ENCODE measurements at places on chromosomes 1 and 21.
A peak's percentile ranks its signal among the peaks of the same experiment; 100 is the strongest.

- DNase-seq = no peak
Measured at GRCh38 chr1:90100566-90100965, 105.7 kb downstream of the ZNF326 start.

- no peak for DNase-seq
Measured at GRCh38 chr1:193657552-193657951, 471.1 kb upstream of the B3GALT2 start.

GRCh38 chr1:183080406-183080805, 57.2 kb downstream of the LAMC1 start:
- no peak for DNase-seq

- no peak for DNase-seq
Measured at GRCh38 chr1:34885405-34886247, 26.1 kb upstream of the SMIM12 start.

DNA sequence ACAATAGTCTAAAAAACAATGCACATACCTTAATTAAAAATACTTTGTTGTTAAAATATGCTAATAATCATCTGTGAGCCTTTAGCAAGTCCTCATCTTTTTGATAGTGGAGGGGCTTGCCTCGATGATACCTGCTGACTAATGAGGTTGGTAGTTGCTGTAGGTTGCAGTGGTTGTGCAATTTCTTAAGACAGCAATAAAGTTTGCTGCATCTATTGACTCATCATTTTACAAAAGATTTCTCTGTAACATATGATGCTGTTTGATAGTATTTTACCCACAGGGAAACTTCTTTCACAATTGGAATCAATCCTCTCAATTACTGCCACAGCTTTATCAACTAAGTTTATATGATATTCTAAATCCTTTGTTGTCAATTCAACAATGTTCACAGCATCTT, 7.6 kb downstream of the C1orf87 start:
- no peak for DNase-seq

- no peak for DNase-seq
Measured at GRCh38 chr21:38326899-38327298, 70.1 kb downstream of the KCNJ15 start.

DNA sequence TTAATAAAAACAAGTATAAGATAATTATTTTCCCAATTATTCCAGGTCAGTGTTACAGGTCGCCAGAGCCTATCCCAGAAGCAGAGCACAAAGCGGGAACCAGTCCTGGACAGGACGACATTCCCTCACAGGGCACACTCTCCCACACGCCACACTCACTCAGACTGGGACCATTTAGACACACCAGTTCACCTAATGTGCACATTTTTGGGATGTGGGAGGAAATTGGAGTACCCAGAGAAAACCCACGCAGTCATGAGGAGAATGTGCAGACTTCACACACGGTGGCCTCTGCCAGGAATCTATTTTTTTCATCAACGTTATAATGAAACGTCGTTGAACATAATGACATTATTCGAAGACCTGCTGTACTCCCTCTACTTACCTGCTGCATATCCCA, 20.5 kb upstream of the NRDC start:
- no peak for DNase-seq

DNA sequence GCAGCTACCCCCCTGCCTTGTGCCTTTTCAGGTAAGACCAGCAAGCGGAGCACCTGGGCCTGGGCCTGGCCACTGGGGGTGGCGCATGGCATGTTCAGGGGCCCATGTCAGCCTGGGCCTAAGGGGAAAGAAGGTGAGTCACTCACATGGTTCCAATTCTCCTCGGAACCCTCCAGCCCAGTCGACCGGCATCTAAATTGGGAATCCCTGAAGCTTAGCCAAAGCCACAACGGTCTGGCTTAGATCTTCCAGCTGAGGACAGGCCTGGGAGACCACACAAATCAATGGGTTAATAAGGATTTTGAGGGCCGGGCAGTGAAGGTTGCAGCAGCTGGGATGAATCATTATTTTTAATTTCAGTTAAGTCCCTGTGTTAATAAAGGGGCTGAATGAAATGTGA, 145.1 kb upstream of the SMYD2 start:
- no peak for DNase-seq

- DNase-seq = no peak
Measured at GRCh38 chr1:217193151-217193550, 437.7 kb downstream of the GPATCH2 start.

- DNase-seq = no peak
Measured at GRCh38 chr1:162663589-162664106, 31.4 kb downstream of the DDR2 start.

DNA sequence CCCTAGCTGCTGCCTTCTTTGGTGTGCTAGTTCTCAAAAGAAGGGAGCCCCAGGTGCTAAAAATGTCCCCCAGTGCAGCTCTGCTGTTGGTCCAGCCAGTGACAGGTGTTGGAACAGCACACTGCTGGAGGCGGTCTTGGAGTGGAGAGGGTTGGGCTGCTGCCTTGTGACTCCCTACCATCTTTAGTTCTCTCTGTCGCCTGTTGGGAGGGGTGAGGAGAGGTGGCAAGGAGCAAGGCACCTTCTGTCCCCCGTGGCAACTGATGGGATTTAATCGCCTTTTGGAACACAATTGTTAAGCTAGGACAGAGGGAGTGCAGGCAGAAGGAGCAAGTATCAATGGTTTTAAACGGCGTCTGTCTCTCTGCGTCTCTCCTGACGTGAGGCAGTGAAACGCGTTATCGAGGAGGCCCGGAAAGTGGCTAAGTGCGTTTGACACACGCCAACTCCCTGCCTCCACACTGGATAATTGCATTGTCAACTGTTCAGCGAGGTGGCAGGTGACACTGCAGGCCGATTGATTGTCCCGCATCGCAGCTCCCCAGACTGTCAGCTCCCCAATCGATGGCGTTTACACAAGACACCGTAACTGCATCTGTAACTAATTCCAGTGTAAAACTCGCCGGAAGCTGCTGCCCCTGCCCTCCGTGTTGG, 34.0 kb downstream of the TMEM53 start:
- no peak for DNase-seq

DNA sequence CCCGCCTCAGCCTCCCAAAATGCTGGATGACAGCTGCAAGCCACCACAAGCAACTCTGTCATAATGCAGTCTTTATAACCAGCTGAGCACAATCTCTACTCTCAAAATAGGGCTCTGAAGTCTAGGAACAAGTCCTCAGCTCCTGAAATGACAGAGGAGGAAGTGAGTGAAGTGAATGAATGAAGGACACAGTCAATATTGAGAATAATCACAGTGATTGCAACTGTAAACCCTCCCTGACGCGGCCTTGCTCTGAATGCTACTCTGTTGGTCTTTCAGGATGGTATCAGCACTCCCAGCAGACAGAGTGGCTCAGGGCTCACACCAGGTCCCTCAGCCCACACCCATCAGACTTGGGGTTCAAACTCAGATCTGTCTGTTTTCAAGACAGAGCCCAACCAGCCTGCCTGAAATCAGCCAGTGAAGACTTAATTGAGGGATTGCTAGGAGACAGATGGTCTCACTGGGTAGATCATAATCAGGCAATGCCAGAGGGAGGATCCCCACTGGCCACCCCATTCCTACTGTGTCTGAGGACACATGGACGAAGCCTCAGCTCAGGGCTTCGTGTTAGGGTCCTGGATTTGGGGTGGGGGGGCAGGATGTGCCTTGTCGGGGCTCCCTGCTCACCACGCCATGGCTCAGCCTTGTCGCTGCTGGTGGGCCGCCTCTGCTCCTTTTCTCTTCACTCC, 20.9 kb downstream of the RNF187 start:
- DNase-seq = no peak

DNA sequence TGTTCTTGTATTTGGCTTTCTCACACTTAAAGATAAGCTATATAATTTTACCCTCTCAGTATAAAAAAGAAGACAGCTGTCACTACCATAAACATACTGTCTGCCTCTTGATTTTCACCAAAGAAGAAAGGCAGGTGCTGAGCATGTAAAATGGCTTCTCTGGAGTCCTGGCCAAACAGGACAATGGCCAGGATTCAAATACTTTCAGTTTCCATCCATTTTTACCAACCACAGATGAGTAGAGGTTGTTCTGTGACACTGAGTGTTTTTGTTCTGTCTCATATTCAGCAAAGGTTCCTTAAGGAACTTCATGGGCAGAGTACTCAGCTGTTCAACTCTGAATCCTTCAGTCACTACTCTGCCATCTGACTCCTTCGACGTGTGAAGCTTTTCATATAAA, 29.4 kb upstream of the RAB3GAP2 start:
- no peak for DNase-seq

DNA sequence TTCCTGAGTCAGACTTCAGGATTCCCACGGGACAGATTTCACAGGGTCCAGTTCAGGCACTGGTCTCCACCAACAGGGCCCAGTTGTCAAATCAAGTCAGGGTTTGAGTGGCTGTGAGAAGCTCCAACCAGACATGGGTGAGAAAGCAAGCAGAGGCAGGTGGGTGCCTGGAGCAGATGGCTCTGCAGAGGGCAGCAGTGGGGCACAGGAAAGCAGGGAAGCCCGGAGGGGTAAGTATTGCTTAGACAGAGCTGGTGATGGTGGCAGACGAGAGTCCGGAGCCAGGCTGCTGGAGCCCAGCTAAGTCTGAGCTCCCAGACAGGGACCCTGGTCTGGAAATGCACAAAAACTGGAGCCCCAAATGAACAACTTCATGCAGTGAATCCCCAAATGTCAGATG, 40.4 kb downstream of the RIMS3 start:
- DNase-seq = no peak

DNA sequence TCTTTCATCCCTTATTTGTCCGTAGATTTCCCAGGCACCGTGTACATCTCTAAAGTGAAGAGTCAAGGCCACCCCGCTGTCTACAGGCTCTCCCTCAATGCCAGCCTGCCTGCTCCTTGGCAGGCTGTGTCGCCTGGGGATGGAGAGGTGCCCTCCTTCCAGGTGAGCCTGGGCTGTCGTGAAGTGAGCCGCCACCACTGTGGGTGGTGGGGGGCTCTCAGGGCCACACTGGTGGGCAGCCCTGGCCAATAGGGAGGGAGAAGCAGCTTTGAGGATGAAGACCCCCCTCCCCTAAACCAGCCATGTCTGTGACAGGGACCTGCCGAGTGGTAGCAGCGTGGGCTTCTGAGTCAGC, 46.2 kb downstream of the DISP3 start:
- DNase-seq = no peak

GRCh38 chr1:149997585-149998262, 12.8 kb downstream of the OTUD7B start:
- DNase-seq = no peak

- DNase-seq = no peak
Measured at GRCh38 chr1:147611021-147611426, 59.3 kb downstream of the ACP6 start.

DNA sequence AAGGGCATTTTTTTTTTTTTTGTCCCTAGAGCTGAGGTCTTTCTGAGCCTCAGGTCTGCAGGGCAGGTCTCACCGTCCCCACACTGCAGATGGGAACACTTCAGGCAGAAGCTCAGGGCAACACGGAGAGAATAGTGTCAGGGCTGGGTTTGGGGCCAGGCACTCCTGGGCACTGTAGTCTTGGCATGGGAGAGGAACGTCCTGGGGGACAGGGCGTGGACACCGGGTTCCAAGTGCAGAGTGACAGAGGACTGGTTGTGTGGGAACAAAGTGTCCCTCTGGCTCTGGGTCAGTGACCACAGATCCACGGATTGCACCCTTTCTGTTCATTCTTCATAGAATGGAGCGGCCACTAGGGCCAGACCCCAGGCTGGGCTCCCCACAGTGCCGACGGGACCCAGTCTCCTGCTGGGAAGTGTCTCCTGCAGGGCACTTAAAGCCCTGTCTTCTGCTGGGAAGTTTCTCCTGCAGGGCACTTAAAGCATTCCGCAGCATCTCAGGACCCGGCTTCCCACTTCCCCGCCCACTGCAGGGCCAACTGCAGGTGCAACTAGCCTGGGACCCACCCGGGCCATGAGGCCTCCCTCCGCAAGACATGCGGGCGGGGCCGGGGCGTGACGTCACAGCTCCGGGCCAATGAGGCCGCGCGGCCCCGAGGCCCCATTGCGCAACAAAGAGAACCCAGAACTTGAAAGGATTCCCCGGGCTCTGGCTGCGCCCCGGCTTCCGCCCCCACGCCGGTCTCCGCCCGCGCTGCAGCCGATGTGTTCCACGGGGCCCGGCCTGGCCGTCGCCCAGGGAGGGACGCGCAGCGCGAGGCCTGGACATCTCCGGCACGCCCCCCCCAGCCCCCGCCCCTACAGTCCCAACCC, 1.2 kb downstream of the GPR153 start:
- DNase-seq = peak; percentile 25

- DNase-seq = no peak
Measured at GRCh38 chr1:92784021-92784638, 778 bp downstream of the EVI5 start.

DNA sequence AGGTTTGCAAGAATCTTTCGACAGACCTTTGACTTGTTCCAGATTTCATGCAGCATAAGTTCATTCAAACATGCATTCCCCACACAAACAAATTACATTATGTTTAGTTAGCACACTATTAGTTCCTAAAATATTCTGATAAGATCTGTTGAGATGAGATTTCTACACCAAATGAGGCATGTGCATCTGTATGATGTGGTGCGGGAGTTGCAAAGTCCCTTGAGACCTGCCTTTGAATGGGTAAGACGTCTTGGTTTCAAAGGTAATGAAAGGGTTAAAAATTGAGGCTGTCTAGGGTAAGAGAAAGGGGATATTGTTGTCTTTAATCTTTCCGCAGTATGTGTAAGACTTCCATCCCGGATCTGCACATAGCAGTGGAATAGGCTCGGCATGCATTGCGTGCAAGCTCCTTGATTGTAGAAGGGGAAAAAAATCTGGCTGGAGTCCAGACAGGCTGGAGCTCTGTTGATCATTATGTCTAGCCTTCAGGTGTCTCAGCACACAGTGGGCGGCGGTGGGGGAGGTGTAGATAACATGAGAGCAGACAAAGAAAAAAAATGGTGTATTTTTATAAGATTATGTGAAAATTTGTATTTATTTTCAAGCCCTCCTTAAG, 296.6 kb downstream of the PTPRC start:
- DNase-seq = no peak

Measured in thoracic aorta (tissue), 2 donors.